AG10803 (cell line): ENCODE measurements at places on chromosomes 12 and 14.

- DNase-seq, result no peak
These were observed 5.6 kb upstream of the OR10P1 start for GRCh38 chr12:55631056-55631455.

DNA sequence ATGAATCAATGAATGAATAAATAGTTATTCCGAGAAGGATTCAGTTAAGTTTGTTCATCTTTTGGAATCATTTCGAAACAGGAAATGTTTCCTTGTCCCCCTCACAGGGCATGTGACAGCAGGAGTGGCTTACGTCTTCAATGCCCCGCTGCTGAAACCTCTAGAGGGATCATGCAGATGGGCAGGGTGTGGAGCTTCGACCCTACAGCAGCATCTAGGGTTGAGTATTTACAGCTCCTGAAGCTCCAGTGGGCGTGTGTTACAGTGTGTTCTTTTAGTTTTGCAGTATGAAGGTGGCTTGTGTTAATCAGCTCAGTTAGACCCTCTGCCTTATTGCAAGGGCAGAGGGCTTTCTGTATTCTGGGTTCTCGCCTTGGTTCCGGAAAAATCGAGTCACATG is 2.6 kb downstream of the NAV3 start:
- no peak for DNase-seq

GRCh38 chr12:21818627-21819026 is 44.1 kb upstream of the KCNJ8 start:
- peak; percentile 72 for DNase-seq

GRCh38 chr12:115383668-115384067 is 699.7 kb upstream of the TBX3 start:
- peak; percentile 34 for DNase-seq

GRCh38 chr12:124796303-124796960 is 67.2 kb downstream of the SCARB1 start:
- no peak for DNase-seq

- DNase-seq, result no peak
These were observed 149.3 kb downstream of the PIWIL1 start for GRCh38 chr12:130486891-130487416.
